ENCODE measurements at places on chromosomes 5 and 9.

- H3K4me3 ChIP-seq, result no peak overlapping the region
- DNase-seq, result no peak
- no peaks in the 10 kb centered on the region for H3K27me3 ChIP-seq
- H3K36me3 ChIP-seq, result no peaks in the 10 kb centered on the region
These were observed 16.2 kb downstream of the ARL15 start for GRCh38 chr5:54294097-54294667.

DNA sequence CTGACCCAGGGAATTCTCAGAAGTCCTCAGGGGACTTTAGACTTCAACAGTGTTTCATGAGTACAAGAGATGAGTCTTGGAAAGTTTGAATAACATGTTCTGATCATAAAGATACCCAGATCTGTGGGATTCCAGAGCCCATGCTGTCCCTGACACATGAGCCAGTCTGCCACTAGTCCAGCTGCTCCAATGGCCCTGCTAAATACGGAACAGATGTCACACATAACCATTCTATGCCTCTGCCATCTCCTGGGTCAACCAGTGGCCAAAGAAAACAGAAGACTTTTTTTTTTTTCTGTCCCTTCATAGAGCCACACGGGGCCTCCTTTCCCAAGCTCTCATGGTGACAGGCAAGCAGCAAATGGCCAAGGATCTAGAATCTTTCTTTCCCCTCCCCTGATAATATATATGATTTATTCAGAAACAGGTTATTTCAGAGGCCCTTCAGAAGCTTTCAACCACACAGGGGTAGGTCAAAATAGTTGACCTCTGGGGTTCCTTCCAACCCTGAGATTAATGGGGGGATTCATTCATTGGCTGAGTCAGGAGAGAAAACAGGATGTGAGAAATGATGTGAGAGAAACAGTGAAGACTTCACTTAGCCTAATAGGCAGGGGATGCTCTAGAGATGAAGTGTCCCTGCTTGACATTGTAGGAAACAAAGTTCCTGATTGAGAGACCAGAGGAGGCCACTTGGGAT, 367.7 kb downstream of the CDK5RAP2 start:
- no peaks in the 10 kb centered on the region for H3K4me1 ChIP-seq
- H3K27ac ChIP-seq, result no peak overlapping the region
- H3K27me3 ChIP-seq, result peaks cover 4% of the 10 kb centered on the region
- H3K36me3 ChIP-seq, result no peaks in the 10 kb centered on the region
- H3K4me3 ChIP-seq, result no peak overlapping the region

- H3K27me3 ChIP-seq, result no peaks in the 10 kb centered on the region
- no peaks in the 10 kb centered on the region for H3K4me1 ChIP-seq
- DNase-seq, result no peak
- peaks cover 66% of the 10 kb centered on the region for H3K36me3 ChIP-seq
- no peak overlapping the region for H3K4me3 ChIP-seq
These were observed 45.7 kb downstream of the TGFBR1 start for GRCh38 chr9:99150451-99151171.

DNA sequence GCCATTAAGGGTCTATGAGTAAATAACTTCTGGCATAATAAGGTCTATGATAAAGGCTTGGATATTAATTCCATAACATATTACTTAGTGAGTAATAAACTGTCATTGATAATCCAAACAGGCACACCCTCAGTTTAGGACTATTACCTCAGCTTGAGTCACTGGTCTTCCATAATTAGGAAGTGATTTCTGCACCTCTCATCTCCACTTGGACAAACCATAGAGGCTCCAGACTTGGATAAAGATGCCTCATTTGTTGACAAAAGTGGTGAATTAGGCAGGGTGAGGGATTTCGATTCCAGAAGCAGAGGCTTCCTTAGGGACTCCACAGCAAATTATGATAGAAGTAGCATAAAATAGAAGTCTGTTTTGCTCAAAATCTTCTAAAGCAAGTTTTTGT, 127.5 kb upstream of the MTAP start:
- H3K4me3 ChIP-seq, result no peak overlapping the region
- no peaks in the 10 kb centered on the region for H3K4me1 ChIP-seq
- H3K36me3 ChIP-seq, result no peaks in the 10 kb centered on the region
- no peak for DNase-seq
- no peaks in the 10 kb centered on the region for H3K27me3 ChIP-seq
- no peak overlapping the region for H3K27ac ChIP-seq

DNA sequence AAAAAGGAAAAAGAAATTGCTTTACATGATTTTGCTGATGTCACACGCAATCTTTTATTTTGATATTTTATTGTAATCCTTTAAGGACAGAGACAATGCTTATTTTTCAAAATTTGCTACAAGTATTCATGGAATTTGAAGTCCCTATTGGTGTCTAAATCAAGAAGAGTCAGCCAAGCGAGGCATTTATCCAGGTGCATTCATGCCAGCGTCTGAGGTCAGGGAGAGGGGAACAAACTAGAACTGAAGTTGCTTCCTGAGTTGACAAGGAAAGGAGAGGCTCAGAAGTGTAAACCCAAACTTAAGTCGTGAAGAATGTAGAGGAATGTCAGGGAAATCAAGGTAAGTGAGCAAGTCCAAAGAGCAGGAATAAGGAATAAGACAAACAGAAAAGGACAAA, 83.0 kb upstream of the GNAQ start:
- no peaks in the 10 kb centered on the region for H3K27me3 ChIP-seq
- no peak for DNase-seq
- no peaks in the 10 kb centered on the region for H3K36me3 ChIP-seq
- H3K4me1 ChIP-seq, result no peaks in the 10 kb centered on the region

DNA sequence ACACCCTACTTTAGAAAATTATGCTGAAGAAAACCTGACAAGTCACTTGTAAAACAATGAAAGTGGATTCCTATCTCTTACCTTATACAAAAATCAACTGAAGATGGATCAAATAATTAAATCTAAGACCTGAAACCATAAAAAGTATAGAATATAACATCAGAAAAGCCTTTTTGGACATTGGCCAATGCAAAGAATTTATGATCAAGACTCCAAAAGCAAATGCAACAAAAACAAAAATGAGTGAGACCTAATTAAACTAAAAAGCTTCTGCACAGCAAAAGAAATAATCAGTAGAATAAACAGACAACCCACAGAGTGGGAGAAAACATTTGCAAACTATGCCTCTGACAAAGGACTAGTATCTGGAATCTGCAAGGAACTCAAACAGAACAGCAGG, 303.0 kb upstream of the CDH9 start:
- no peak overlapping the region for H3K27ac ChIP-seq
- no peak for DNase-seq
- H3K27me3 ChIP-seq, result no peaks in the 10 kb centered on the region
- no peak overlapping the region for H3K4me3 ChIP-seq
- H3K4me1 ChIP-seq, result no peaks in the 10 kb centered on the region
- H3K36me3 ChIP-seq, result no peaks in the 10 kb centered on the region

- peaks cover 4% of the 10 kb centered on the region for H3K36me3 ChIP-seq
- no peak overlapping the region for H3K4me3 ChIP-seq
- H3K27me3 ChIP-seq, result no peaks in the 10 kb centered on the region
- H3K4me1 ChIP-seq, result peaks cover 44% of the 10 kb centered on the region
- DNase-seq, result no peak
- no peak overlapping the region for H3K27ac ChIP-seq
These were observed 38.2 kb downstream of the COL5A1 start for GRCh38 chr9:134679616-134680392.

Data from mesenchymal stem cell (in vitro differentiated cells and primary cell).